Stimulated activated CD8-positive, alpha-beta memory T cell treated with anti-CD3 and anti-CD28 coated beads, Interleukin-7, amount 100 ng/mL, for 48 hours (primary cell): ENCODE measurements at places on chromosomes 3 and 15.

DNA sequence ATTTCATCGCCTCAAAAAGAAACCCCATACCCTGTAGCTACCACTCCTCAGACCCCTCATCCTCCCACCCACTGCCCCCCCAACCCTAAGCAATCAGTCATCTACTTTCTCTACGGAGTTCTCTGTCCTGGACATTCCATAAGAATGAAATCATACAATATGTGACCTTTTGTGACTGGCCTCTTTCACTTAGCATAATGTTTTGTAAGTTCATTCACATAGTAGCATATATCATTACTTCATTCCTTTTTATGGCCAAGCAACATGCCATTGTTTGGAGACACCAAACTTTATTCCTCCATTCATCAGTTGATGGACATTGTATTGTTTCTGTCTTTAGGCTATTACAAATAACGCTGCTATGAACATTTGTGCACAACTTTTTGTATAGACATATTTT, 64.2 kb downstream of the TNIK start:
- no peak for DNase-seq

- no peak for DNase-seq
Measured at GRCh38 chr15:70204652-70205051, 106.9 kb upstream of the TLE3 start.

- DNase-seq, result no peak
Measured at GRCh38 chr3:140316868-140317400, 360.9 kb upstream of the TRIM42 start.

- no peak for DNase-seq
Measured at GRCh38 chr15:40392986-40393948, 10.7 kb downstream of the KNSTRN start.

GRCh38 chr15:100715571-100716455, 113.4 kb downstream of the ASB7 start:
- no peak for DNase-seq
